Activated CD4-positive, alpha-beta T cell treated with anti-CD3 and anti-CD28 coated beads, Interleukin-2, amount 10 ng/mL, durations not matched to agents 7 days and 5 days (primary cell): ENCODE measurements at places on chromosomes 11 and 22. TPM values are rescaled to one million over a fixed set of nuclear protein-coding genes. Genes with fewer than 3 reads are reported as not detected.

The CDC42EP1 gene
- total RNA-seq: not detected

The VSIG10L2 gene
- not detected for total RNA-seq

The KLHL35 gene
- 1.3 TPM for total RNA-seq

The PCSK7 gene
- total RNA-seq: 224 TPM

The UPK3A gene
- total RNA-seq: not detected

The TYR gene
- not detected for total RNA-seq

The OR51I1 gene
- total RNA-seq: not detected

The ROM1 gene
- total RNA-seq: 1.0 TPM

The CRACR2B gene
- 7.7 TPM for total RNA-seq

The CD248 gene
- total RNA-seq: 2.4 TPM

The C11orf97 gene
- not detected for total RNA-seq

The FAM83F gene
- 0.05 TPM for total RNA-seq

The SF3A1 gene
- 279 TPM for total RNA-seq

The USP2 gene
- 0.22 TPM for total RNA-seq

The SMC1B gene
- total RNA-seq: 0.64 TPM

The CCDC88B gene
- 127 TPM for total RNA-seq

The SDHAF2 gene
- total RNA-seq: 48.3 TPM

The SPTBN2 gene
- total RNA-seq: 0.35 TPM

The MYEOV gene
- not detected for total RNA-seq

The SCO2 gene
- 2.8 TPM for total RNA-seq

The OR51B5 gene
- total RNA-seq: not detected

The ARAP1 gene
- 83.6 TPM for total RNA-seq

The CD59 gene
- total RNA-seq: 97.2 TPM

The SOX6 gene
- not detected for total RNA-seq

The GDPD4 gene
- total RNA-seq: not detected
